ENCODE measurements at places on chromosomes 6 and 20.

- no peak for DNase-seq
These were observed 81.8 kb downstream of the NFATC2 start for GRCh38 chr20:51460569-51461265.

DNA sequence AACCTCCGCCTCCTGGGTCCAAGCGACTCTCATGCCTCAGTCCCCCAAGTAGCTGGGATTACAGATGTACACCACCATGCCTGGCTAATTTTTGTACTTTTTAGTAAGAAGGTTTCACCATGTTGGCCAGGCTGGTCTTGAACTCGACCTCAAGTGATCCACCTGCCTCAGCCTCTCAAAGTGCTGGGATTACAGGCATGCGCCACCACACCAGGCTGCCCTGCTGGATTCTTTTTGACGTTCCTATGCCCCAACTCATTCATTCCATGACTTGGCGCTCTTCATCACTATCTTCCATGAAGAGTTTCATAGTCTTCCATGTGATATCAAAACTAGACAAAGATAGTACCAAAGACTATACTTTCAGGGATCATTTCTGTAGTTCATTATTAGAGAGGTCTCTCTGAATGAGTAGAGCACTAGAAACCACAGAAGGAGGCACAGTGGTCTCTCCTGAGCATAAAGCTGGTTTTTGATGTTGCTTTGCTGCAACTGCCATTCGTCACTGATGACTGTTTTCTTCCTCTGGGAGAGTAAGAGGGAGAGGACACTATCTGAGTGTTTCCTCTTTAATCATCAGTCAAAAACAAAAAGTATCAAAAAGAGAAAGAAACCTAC lies 23.5 kb downstream of the DNAAF9 start:
- DNase-seq, result no peak

GRCh38 chr6:152353440-152353839 lies 283.7 kb downstream of the SYNE1 start:
- DNase-seq, result no peak

GRCh38 chr6:169343886-169344749 lies 90.5 kb upstream of the THBS2 start:
- DNase-seq, result no peak

GRCh38 chr6:36809941-36810803 lies 29.1 kb downstream of the CPNE5 start:
- DNase-seq, result no peak

Data from stimulated activated CD8-positive, alpha-beta memory T cell treated with anti-CD3 and anti-CD28 coated beads, Interleukin-7, amount 100 ng/mL, for 1 hour (primary cell).